CD4-positive, alpha-beta T cell treated with Interleukin-21 for 1 hour (primary cell): ENCODE measurements at places on chromosomes 12 and 14.
A peak's percentile ranks its signal among the peaks of the same experiment; 100 is the strongest.

DNA sequence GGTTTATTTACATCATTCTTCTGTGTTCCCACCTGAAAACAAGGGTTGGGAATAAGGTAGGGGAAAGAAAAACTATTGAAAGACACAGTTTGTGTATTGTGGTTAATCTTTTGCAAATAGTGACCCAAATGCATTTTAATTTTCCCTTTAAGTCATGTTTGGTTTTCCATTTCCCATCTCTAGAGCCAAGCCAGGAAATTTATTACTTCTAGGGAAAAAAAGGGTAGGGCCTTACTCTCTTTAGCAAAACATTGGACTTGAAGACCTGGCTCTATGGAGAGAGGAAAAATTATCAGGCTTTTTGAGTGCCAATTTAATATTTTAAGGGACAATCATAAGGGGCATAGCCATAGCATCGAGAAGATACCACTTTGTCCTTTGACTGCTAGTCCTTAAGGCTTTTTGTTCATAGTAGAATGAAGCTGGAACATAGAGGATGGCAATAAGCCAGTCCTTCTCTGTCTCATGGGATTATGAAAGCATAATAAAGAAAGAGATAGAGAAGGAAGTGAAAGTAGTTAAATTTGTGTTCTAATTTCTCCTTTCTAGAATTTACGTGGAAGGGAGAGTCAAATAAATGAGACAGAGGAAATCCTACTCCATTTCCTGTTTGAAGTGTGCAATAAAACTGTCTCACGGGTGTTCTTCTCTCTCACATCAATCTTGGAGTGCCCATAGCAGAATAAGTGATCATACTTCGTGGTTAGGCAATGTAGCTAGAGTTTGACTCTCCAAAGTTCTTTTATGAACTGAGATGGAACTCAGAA, 50.9 kb upstream of the PPFIA2 start:
- DNase-seq: no peak

GRCh38 chr12:49808686-49809380, 19.4 kb downstream of the NCKAP5L start:
- no peak for DNase-seq

DNA sequence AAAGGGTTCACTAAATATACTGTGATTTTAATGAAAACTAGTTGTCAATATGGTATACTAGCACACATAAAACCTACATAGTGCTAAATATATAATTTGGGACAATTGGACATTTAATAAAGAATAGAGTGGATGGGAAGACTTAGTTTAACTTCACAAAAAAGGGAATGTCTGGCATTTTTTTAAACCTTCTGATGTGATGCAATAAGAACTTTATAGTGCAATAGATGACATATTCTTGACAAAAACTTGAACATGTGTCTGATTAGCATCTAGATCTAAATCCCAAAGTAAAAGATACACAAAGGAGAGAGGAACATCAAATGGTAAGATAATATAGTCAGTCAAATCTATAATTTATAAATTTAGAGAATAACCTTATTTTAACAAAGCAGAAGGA, 488.3 kb upstream of the SYT1 start:
- DNase-seq: no peak

GRCh38 chr14:89481196-89481595, 64.2 kb upstream of the FOXN3 start:
- no peak for DNase-seq

GRCh38 chr12:55607821-55608594, 28.7 kb upstream of the OR10P1 start:
- DNase-seq: no peak

DNA sequence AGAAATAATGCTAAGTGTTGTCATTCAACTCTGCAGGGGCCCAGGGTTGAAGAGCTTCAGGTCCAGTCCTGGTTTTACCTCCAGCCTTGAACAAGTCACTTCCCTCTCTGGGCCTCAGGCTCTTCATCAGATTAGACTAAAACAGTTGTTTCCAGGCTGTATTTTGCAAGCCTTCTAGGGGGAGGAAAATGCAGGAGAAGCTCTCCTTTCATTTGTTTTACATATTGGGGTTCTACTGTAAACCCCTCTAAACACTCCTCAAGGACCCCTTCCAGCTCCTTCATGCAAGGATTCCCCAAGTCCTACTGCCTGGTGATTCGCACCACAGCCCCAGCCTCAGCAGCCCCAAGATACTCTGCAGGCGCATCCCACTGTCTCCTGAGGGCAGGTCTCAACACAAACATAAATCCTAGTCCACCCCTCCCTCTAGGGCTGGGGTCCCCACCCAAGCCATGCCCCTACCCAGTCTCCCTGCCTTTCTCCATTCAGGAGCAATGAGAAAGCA, 2.7 kb downstream of the SDR9C7 start:
- peak; percentile 23 for DNase-seq
